Spinal cord (tissue), 10 donors: ENCODE measurements at places on chromosomes 1 and 21.
A peak's percentile ranks its signal among the peaks of the same experiment; 100 is the strongest.

- DNase-seq = no peak
Observed at GRCh38 chr1:236425031-236425663, 31.1 kb downstream of the EDARADD start.

DNA sequence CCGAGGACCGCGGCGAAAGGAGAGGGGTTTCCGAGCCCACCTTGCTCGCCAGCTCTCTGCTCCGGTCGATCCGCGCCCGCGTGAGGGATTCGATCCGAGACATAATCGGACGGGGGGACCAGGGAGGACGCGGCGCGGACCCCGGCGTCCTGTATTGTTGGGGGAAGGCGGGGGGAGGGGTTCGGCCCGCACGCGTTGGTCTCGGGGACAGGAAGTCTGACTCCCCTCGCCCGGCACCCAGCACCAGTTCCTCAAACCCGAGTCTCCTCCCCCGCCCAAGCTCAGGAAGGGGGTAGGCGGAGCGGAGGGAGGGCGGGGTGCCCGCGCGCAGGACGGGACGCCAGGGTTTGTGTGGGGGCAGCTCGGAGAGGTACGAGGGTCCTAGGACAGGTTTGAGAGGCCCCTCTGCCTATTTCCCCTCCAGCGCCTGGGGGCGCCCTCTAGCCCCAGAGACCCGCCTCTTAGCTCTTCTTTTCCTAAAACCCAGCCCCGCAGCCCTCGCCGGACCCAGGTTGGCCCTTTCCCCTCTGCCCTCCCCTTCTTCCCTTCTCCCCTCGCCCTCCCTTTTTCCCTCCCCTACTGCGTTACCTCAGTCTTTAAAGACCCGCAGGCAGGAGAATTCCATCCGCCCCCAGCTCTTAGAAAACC, at the start of gene ARHGEF2:
ARHGEF2 (minus strand) TSS at position 223 of the 648 bp plus-strand sequence; CDS start at position 103, 120 bp downstream.
- no peak for DNase-seq

DNA sequence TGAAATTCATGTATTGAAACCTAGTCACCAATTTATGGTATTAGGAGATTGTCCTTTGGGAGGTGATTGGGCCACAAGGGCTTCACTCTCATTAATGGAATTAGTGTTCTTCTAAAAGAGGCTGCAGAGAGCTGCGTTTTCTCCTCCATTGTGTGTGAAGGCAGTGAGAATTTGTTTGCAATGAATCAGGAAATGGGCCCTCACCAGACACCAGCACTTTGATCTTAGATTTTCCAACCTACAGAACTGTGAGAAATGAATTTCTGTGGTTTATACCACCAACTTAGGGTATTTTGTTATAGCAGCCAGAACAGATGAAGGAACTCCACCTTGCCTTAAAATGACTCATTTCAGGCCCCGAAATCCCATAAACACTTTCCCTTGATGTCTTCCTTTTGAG, 544.2 kb downstream of the RWDD3 start:
- no peak for DNase-seq

DNA sequence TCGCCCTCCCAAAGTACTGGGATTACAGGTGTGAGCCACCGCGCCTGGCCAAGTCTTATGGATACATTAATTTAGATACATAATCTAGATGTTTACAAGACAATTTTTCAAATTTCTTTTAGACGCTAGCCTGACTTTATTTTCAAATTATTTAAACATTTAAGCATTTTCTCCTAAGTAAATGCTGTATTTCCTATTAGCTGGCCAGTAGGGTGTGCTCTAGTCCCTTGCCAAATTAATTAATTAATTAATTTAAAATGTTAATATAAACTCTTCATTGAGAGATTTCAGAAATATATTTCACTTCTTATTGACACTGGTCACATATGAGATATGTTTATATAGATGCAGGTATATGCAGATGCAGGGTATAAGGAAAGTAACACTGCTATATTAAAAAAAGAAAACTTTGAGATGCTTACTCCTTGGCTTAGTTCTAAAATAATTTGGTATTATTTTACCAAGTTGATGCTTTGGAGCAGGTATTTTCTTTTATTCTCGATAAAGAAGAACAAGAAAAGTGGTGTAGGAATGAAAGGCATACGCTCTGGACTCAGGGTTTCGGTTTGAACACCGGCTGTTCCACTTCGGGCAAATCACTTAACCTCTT, 5.2 kb upstream of the ERRFI1 start:
- no peak for DNase-seq

DNA sequence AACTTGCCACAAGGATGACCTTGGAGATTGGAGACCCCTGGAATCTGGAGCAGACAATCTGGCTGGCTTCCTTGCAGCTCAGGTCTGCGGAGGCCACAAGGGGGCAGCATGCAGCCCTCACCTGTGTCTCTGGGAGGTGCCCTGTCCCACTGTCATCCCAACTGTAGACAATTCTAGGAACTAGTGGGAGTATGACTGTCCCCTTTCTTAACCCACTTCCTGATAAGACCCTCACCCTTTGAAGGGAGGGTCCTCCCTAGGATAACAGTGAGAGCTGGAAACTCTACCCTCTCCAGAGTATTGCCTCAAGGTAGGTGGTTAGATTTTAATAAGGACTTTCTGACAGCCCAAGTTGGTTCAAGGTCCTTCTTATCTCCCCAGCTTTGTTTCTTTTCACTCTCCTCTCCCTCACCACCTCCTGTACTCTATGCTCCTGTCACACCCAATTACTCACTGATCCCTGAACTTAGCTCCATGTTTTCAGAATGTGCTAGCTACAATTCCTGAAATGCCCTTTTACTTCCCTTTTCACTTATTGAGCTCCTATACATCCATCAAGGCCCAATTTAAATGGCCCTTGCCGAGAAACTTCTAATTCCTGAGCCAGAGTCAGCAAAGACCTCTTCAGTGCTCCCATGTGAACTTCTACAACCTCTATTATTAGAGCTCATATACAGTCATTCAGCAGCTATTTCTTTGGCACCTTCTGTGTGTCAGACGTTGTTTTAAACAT, 9.2 kb upstream of the KCNQ4 start:
- no peak for DNase-seq

- peak; percentile 80 for DNase-seq
Observed at GRCh38 chr1:7669559-7670311, 101.4 kb upstream of the VAMP3 start.

DNA sequence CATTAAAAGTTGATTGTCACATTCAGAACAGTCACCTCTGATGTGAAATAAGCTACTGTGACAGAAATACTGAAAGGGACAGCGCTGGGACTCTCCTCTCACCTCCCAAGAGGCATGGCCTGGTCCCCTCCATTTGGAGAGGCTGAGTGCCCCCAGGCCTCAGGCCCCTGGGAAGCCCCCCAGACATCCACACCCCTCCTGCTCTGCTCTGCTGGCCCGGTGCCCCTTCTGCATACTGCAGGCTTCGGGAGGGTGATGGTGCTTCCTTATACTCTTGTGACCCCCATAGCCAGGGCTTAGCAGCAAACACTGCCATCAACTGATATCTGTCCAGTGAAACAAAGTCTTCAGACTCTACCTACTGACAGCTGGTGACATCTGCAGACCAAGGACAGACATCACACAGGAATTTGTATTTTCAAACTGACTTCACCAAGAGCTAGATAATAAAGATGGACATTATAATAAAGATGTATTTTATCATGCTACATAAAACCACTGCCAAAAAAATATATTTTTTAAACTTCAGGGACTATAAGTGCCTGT, 36.9 kb downstream of the C2CD2 start:
- no peak for DNase-seq

DNA sequence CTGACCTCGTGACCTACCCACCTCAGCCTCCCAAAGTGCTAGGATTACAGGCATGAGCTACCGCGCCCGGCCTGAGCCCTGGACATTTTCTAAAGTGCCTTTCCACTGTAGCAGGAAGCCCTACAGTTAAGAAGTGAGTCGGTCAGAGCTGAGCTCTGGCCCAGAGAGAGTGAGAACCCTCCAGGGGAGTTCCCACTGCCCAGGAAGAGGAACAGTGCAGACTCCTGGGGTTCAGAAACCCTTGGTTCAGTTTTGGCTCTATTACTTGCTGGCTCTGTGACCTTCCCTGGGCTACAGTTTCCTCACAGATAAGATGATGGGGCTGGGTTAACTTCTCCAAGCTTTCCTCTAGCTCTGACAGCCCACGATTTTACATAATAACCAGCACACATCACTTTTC, 20.9 kb downstream of the SLC9A1 start:
- DNase-seq = no peak

DNA sequence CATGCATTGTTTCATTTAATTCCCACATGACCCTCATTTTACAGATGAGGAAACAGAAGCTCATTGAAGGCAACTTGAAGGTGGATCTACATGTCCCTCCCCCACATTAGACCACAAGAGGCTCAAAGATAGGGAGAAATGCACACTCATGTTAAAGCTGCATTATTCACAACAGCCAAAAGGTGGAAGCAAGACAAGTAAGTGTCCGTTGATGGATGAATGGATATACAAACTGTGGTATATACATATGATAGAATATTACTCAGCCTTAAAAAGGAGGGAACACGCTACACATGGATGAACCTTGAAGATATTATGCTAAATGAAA, 149.7 kb upstream of the JUN start:
- DNase-seq = no peak

DNA sequence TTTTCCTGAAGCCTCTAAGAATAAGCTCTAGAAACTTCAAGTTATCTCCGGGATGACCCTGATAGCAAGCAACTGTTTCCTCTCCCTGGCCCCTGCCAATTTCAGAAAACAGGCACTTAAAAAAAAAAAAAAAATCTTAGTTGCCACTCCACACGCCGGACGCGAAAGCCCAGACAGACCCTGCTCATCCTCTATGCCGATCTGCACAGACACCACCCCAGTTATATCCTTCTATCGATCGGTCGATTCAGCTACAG, 1.7 kb downstream of the ANP32E start:
- no peak for DNase-seq

DNA sequence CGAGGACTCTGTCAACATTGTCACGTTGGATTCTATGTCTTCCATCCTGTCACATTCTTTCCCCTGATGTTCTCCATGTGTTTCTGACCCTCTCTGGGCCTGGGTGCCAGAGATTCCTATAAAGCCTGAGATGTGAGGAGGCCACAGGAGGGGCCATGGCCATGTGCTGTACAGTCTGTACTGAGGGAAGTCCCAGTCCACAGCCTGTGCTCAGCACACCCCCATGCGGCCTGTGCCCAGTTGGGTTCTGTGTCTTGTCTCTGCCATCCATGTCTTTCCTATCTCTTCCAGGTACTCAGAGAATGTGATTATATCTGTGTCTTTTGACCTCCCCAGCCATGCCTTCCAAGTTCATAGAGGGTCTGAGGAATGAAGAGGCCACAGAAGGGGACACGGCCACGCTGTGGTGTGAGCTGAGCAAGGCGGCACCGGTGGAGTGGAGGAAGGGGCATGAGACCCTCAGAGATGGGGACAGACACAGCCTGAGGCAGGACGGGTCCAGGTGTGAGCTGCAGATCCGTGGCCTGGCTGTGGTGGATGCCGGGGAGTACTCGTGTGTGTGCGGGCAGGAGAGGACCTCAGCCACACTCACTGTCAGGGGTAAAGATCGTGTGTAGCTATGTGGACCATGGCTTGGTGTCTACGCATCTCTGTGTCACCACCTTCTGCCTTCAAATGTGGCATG, 86.1 kb downstream of the OBSCN start:
- DNase-seq = no peak

DNA sequence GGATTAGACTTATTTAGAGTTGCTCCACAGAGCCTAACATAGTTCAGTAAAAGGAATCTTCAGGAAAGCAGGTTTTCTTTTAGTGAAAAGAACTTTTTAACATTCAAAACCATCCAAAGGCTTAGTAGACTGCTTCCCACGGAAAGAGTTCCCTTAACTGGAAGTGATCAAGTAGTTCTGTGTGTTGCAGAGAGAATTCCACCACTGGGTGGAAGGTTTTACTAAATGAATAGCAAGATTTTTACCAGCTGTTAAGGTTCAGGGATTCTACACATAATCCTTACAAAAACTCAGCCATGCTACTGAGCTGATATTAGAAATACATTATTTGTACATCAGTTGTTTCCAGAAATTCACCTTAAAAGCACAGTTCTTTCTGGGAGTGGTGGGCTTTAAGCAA, 119.7 kb downstream of the GDAP2 start:
- DNase-seq = no peak

DNA sequence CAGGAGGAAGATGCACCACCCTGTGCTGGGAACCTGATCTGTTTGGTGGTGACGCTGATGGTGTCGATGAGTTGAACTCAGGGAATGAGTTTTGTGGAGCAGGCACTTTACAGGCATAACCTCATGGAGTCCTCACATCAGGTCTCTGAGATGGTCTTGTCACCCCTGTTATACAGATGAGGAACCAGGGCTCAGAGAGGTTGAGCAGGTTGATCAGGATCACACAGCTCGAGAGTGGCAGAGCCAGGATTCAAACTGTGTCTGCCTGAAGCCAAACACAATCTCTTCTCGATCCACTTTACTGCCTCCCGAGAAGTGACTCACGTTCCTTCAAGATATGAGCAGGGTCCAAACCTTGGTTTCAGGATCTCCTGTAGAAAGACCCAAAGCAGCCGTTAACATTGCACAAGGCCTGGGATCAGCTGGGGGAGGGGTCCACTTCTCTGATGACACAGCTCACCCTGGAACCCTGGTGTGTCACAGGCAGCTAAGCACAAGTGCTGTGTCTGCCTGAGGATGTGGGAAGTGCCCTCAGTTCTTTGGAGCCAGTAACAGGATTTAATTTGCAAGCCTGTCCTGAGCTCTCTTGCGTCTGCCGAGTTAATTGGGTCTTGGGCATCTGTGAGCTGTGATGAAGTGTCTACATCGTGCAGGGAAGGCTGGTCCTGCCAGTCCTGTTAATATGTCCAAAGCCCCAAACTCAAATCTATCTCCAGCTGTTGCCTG, 65.4 kb upstream of the STUM start:
- DNase-seq = no peak

GRCh38 chr1:234958706-234959657, 169.7 kb downstream of the TOMM20 start:
- no peak for DNase-seq

- no peak for DNase-seq
Observed at GRCh38 chr1:62428351-62428750, 8.5 kb upstream of the USP1 start.

GRCh38 chr1:172867216-172867818, 183.4 kb downstream of the TNFSF18 start:
- DNase-seq = no peak

DNA sequence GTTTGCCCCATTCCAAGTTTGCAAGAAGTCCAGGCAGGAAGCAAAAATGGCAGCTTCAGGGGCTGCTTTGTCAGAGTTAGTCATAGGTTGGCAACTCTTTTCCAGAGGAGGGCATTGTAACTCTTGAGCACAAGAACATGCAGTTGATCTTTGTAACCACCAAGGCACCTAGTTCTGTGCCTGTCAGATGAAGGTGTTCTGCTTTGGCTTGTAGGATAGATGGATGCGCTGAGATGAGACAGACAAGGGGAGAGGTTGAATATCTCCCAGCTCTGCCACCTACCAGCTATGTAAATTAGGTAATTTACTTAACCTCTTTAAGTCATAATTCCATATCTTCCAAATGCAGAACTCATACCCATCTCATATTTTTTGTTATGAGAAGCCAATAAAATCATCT, 89.3 kb downstream of the ZNF648 start:
- DNase-seq = no peak
